ENCODE measurements at places on chromosomes 12 and 14.

GRCh38 chr12:47360093-47360480 is 280.3 kb upstream of the AMIGO2 start:
- no peak for DNase-seq

DNA sequence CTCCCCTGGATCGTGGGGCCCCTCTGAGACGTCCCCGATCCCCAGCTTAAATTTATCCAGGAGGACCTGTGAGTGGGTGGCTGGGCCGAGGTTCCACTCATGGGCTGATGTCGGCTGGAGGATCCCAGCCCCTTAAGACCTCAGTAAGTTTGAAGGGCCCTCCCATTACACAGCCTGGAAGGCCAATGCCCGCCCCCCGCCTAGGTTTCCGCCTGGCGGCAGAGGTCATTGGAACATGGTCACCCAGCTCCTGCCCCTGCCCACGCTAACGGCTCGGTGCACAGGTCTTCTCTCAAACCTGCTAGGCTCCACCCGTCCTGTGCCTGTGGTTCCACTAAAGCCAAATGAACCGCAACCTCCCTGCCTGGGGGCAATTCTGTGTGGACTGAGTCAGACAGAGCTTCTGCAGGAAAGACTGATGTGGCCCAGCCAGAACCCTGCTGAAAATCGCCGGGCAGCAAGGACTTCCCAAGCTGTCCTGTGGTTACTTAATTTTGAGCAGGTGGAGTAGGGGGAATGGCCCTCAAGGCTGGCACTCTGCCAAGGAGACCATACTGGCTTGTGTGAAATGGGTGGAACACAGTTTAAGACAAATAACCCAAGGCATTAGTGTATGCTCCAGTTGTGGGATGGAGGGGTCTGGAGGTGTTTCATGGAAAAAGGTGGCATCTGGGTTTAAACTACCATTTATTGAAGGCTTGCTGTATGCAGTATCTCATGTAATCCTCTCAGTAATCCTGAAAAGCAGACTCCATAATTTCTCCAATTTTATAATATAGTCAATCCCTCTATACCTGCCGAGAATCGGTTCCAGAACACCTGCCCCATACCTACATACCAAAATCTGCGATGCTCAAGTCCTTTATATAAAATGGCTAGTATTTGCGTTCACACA is 903 bp upstream of the NT5DC3 start:
- peak; percentile 42 for DNase-seq

DNA sequence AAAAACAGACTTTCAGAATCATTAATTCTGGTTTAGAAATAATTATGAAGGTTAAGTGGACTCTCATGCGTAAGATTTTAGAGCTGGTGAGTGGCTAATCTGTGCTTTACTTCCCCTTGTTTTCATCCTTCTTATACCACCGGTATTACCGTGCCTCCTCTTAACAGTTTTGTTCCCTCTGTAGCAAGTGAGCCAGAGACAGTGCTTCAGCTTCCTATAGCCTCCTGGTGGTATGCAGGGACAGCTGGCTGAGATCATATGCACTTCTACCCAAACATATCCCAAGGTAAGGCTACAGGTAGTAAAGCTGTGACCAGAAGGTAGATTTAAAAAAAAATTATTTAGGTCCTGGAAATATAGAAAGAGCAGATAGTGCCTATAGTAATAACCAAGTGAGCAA is 55.2 kb downstream of the PDE3A start:
- no peak for DNase-seq

GRCh38 chr12:28092396-28092795 is 97.9 kb upstream of the CCDC91 start:
- DNase-seq = no peak

- no peak for DNase-seq
Measured at GRCh38 chr12:67789266-67789665, 140.7 kb downstream of the DYRK2 start.

DNA sequence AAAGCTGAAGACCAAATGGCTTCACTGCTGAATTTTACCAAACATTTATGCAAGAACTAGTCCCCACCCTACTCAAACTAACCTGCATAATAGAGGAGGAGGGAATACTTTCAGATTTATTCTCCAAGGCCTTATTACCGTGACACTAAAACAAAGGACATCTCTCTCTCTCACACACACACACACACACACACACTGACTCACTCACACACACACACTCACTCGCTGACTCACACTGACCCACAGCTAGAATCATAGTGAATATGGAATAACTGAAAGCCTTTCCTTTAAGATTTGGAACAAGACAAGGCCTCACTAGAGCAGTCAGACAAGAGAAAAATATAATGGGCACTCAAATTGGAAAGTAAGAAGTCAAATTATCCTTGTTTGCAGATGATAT is 1014.1 kb downstream of the TMTC2 start:
- no peak for DNase-seq

DNA sequence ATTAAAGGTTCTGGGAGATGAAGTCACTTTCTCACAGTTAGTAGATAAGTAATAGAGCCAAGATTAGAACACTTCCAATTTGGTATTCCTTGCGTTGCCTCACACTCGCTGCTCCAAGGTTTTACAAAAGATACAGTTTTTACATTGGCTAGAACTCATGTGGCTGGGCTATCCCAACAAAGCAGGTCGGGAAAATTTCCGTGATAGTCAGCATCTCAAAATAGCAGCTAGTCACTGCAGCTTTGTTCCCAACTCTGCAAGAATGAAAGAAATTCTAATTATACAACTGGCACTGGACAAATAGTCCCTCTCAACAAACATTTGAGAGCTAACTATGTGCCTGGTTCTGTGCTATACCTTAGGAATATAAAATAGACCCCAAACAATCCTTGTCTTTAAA is 24.6 kb upstream of the PPP1R12A start:
- no peak for DNase-seq

- DNase-seq = no peak
Measured at GRCh38 chr12:124720681-124721500, 142.8 kb downstream of the SCARB1 start.

DNA sequence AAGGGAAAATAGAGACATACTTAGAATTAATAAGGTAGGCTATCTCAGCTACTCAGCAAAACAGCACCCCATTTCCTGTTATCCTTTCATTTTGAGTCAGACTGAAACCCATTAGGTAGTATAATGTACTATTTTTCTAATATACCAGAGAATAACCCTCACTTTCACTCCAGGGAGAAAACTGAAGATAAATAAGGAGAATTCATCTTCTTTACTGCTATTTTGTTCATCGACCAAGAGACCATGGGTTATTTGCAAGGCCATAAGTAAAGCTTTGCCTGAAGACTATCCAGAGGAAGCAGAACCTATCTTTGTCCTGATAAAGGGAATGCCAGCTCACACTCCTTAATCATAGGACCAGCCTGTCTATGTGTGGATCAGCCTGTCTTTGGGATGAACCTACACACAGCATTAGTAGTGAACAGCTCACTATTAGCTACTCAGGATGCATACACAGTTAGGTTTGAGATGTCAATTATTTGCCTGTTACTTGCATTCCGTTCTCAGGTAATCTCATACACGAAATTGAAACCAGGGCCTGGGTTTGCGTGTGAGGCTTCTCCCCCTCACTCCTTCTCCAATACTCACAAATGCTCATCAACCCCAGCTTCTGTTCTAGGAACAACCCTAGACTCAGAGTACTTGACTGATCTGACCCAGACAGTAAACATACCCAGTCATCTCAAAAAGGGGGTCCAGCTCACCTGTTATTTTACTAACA is 124.4 kb downstream of the DAD1 start:
- no peak for DNase-seq
